Glutamatergic neuron (in vitro differentiated cells): ENCODE measurements at places on chromosomes 11 and 22.

- peaks cover 17% of the 10 kb centered on the region for H3K36me3 ChIP-seq
- peaks cover 25% of the 10 kb centered on the region for H3K4me1 ChIP-seq
- no peak overlapping the region for H3K4me3 ChIP-seq
- DNase-seq: no peak
- H3K27me3 ChIP-seq: peaks cover 7% of the 10 kb centered on the region
- no peak overlapping the region for H3K27ac ChIP-seq
These were observed 47.6 kb downstream of the NECTIN1 start for GRCh38 chr11:119681361-119681910.

GRCh38 chr11:118139578-118139977 is 13.0 kb downstream of the SCN4B start:
- peaks cover 7% of the 10 kb centered on the region for H3K27me3 ChIP-seq
- peaks cover 26% of the 10 kb centered on the region for H3K4me1 ChIP-seq
- DNase-seq: no peak
- H3K36me3 ChIP-seq: no peaks in the 10 kb centered on the region
- no peak overlapping the region for H3K27ac ChIP-seq

GRCh38 chr11:9875862-9876261 is 212.0 kb downstream of the SWAP70 start:
- DNase-seq: no peak
- no peaks in the 10 kb centered on the region for H3K36me3 ChIP-seq
- H3K27ac ChIP-seq: no peak overlapping the region
- no peaks in the 10 kb centered on the region for H3K27me3 ChIP-seq
- H3K4me3 ChIP-seq: no peak overlapping the region
- H3K4me1 ChIP-seq: no peaks in the 10 kb centered on the region

- DNase-seq: no peak
- H3K4me1 ChIP-seq: no peaks in the 10 kb centered on the region
These were observed 800.9 kb upstream of the TENM4 start for GRCh38 chr11:80241766-80242165.

- no peak overlapping the region for H3K27ac ChIP-seq
- H3K36me3 ChIP-seq: no peaks in the 10 kb centered on the region
- H3K4me3 ChIP-seq: no peak overlapping the region
- H3K4me1 ChIP-seq: peaks cover 6% of the 10 kb centered on the region
- DNase-seq: no peak
These were observed 700.6 kb downstream of the METTL15 start for GRCh38 chr11:28808771-28809170.

GRCh38 chr11:60874421-60875365 is 7.4 kb downstream of the ZP1 start:
- H3K4me1 ChIP-seq: peaks cover 10% of the 10 kb centered on the region
- H3K36me3 ChIP-seq: no peaks in the 10 kb centered on the region
- H3K27ac ChIP-seq: no peak overlapping the region
- no peak overlapping the region for H3K4me3 ChIP-seq
- H3K27me3 ChIP-seq: peaks cover 3% of the 10 kb centered on the region
- no peak for DNase-seq

DNA sequence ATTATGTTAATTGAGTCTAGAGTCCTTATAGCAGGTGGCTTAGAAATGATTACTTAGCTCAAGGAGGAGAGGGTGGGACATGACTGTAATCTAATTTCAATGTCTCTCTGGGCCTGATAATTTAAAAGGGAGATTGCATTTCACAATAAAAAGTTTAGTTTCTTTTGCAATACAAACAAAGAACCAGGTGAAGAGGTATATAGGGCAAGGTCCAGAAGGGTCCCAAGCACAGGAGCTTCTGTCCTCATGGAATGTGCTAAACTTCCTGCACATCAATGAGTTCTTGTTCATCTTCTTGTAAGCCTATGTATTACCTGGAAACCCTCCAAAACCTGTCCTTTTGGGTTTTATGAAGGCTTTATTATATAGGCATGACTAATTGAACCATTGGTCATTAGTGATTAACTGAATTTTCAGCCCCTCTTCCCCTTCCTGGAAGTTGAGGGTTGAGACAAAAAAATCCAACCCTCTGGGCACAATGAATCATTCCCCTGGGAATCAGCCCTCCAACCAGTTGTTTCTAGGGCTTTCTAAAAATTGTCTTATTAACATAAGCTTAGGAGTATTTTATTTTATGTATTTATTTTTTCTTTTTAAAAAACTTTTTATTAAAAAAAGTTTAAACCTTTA is 37.6 kb downstream of the MS4A2 start:
- H3K4me3 ChIP-seq: no peak overlapping the region
- H3K4me1 ChIP-seq: peaks cover 1% of the 10 kb centered on the region
- H3K27me3 ChIP-seq: no peaks in the 10 kb centered on the region
- no peak for DNase-seq
- H3K36me3 ChIP-seq: no peaks in the 10 kb centered on the region

GRCh38 chr11:93041682-93042081 is 72.2 kb downstream of the MTNR1B start:
- no peak overlapping the region for H3K4me3 ChIP-seq
- no peak overlapping the region for H3K27ac ChIP-seq
- peaks cover 16% of the 10 kb centered on the region for H3K36me3 ChIP-seq

DNA sequence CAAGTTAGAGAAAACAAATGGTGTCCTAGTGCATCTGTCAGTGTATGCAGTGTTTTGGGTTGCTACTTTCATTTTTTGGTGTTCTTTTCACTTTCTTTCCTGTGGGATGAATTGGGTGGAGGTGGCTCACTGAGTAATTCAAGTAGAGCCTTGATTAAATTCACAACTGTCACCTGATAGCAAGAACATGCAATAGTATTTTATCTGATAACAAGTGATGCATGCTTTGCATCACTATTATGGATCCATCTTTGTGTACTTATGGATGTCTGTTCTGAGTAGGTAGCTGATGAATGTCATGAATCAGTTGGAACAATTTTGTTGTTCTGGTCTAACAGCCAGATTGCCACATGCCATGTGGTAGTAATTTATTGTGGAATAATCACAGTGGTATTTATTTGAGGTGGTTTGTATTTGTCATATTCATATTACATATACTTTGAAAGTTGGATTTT is 87.5 kb downstream of the DDX10 start:
- DNase-seq: no peak
- no peak overlapping the region for H3K27ac ChIP-seq
- peaks cover 17% of the 10 kb centered on the region for H3K4me1 ChIP-seq
- H3K4me3 ChIP-seq: no peak overlapping the region
- H3K36me3 ChIP-seq: no peaks in the 10 kb centered on the region

DNA sequence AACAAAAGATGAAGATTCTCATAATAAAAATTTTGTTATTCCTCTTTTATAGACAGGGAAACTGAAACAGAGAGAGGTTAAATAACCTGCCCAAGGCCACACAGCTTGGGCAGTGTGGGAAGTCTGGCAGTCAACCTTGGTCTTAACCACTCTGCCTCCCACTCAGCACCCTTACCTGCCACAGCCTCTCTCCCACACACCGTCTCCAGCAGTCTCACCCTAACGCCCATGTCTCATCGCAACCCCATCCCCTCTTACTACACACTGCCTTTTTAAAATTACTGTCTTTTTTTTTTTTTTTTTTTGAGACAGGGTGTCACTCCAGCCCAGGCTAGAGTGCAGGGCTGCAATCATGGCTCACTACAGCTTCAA is 25.0 kb downstream of the ARRB1 start:
- no peak overlapping the region for H3K4me3 ChIP-seq
- H3K4me1 ChIP-seq: peaks cover 13% of the 10 kb centered on the region
- no peaks in the 10 kb centered on the region for H3K36me3 ChIP-seq
- no peak overlapping the region for H3K27ac ChIP-seq

- peak overlapping the region; percentile 91 for H3K27ac ChIP-seq
- peaks cover 34% of the 10 kb centered on the region for H3K4me1 ChIP-seq
- peaks cover 6% of the 10 kb centered on the region for H3K36me3 ChIP-seq
- H3K27me3 ChIP-seq: peaks cover 2% of the 10 kb centered on the region
These were observed 82.5 kb upstream of the SORL1-AS1 start for GRCh38 chr11:121535129-121535796.

DNA sequence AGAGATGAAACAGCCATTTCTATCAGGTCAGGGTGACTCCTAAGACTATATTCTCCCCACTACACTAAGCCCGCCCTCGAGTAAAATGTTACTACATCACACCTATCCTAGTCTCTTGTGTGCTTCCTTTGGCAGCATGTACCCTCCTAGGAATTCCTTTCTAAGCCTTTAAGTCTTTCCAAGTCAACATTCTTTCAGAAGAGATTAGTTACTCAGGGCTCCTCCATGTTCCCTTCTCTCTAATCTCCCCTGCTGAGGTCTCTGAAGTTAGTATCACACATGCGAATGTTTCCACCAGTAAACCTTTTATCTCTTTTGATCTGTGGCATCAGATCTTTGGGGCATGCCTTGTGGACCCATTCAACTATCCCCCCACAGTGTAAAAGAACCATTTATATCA is 873.7 kb upstream of the FAT3 start:
- H3K27me3 ChIP-seq: peaks cover 3% of the 10 kb centered on the region
- no peak overlapping the region for H3K27ac ChIP-seq

GRCh38 chr11:123979311-123979710 is 1.7 kb upstream of the OR10S1 start:
- H3K4me1 ChIP-seq: no peaks in the 10 kb centered on the region
- no peak for DNase-seq

GRCh38 chr11:117949062-117949461 is 19.9 kb upstream of the TMPRSS13 start:
- DNase-seq: no peak
- H3K27ac ChIP-seq: no peak overlapping the region
- H3K36me3 ChIP-seq: no peaks in the 10 kb centered on the region
- H3K27me3 ChIP-seq: peaks cover 3% of the 10 kb centered on the region

GRCh38 chr22:46596819-46597218 is 23.4 kb upstream of the GRAMD4 start:
- no peak overlapping the region for H3K27ac ChIP-seq
- no peak for DNase-seq
- H3K27me3 ChIP-seq: peaks cover 6% of the 10 kb centered on the region

GRCh38 chr11:109956124-109956793 is 136.9 kb upstream of the ZC3H12C start:
- no peak for DNase-seq
- no peak overlapping the region for H3K27ac ChIP-seq
- H3K27me3 ChIP-seq: no peaks in the 10 kb centered on the region

- no peak overlapping the region for H3K4me3 ChIP-seq
- H3K27ac ChIP-seq: no peak overlapping the region
- DNase-seq: no peak
- H3K27me3 ChIP-seq: no peaks in the 10 kb centered on the region
These were observed 4.7 kb downstream of the FCHSD2 start for GRCh38 chr11:73137262-73137943.

DNA sequence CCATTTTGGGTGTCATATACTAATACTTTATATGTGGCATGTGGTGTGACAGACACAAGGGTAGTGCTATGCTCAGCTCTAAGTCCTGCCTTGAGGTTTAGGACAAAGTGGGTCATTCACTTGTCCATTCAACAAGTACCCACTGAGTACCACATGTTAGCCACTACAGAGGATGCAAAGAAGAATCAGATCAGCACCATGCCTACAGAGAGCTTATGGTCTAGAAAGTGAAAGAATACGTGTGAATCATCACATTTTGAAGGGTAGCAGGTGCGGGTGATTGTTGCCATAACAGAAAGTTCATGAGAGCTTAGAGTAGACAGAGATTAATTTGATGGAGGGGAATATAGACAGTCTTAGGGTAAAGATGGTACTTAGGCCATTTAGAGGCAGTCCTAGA is 18.3 kb downstream of the CLMP start:
- peaks cover 26% of the 10 kb centered on the region for H3K4me1 ChIP-seq
- H3K36me3 ChIP-seq: no peaks in the 10 kb centered on the region
- no peak overlapping the region for H3K4me3 ChIP-seq
- H3K27ac ChIP-seq: no peak overlapping the region

DNA sequence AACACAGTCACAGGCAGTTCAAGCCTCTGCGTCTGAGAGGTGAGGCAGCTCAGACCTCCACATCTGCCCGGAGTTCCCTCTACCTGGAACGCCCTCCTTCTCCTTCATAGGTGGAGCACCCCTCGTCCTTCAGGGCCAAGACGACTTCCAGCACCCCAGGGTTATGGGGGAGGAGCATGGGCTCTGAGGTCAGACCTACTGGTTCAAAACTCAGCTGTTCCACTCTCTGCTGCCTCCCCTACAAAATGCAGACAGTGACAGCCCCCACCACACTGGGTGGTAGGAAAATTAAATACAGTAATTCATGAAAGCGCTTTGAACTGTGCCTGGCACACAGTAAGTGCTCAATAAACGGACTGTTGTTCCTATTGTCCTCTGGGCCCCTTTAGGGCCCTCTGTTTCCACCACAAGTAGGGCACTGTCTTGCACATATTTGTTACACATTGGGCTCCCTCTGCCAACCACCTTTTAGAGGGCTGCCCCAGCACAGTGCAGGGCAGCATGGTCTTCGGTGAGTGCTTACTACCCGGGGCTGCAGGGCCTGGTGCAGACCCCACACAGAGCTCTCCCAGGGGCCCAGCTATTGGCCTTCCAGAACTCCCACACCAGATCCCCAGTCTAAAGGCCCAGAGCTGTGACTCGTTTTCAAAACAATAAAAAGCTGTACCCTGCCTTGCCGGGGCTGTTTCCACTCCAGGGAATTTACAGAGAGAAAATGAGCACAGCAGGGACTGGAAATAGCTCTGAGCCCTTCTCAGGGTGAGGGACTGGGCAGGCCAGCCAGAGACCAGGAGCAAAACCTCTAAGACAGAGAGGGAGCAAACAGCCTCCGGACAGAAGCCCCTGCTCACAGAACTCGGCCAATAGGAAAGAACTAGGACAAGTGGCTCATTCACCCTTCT is 2.5 kb downstream of the TMEM184B start:
- H3K4me3 ChIP-seq: peak overlapping the region; percentile 92
- peaks cover 37% of the 10 kb centered on the region for H3K4me1 ChIP-seq
- H3K27me3 ChIP-seq: peaks cover 8% of the 10 kb centered on the region
- peak overlapping the region; percentile 29 for H3K27ac ChIP-seq

DNA sequence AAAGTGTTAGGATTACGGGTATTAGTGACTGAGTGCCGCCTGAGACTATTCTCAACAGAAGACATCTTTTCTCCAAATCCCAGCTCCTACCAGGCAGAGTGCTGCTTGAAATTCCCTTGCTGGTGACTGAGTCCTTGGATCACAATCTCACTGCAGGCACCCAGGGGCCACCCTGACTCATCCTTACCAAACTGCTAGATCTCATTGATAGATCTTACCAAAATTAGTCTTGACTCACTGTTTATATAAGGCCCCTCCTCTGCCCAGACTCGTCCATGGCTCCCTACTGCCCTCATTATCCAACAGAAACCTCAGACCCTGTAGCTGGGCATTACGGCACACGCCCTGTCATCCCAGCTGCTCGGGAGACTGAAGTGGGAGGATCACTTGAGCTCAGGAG is 14.7 kb downstream of the TBC1D10A start:
- no peak for DNase-seq
- no peak overlapping the region for H3K4me3 ChIP-seq
- no peaks in the 10 kb centered on the region for H3K27me3 ChIP-seq
- H3K36me3 ChIP-seq: no peaks in the 10 kb centered on the region
- H3K4me1 ChIP-seq: peaks cover 7% of the 10 kb centered on the region

DNA sequence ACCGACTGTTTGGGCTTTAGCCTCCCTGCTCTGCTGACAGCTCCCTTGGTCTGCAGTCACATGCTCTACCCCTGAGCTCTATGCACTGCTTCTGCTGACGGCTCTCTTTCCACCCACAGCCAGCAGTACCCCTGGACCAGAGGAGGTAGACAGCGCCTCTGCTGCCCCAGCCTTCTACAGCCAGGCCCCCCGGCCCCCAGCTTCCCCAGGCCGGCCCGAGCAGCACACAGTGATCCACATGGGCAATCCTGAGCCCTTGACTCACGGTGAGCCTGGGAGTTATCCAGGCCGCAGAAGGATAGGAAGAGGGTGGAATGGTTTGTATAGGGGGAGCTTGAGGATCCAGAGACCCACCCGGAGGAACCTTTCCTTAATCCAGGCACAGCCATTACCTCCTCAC is 2.8 kb downstream of the ZFPL1 start:
- H3K27ac ChIP-seq: no peak overlapping the region
- H3K4me1 ChIP-seq: peaks cover 7% of the 10 kb centered on the region
- no peak overlapping the region for H3K4me3 ChIP-seq
